ENCODE measurements at places on chromosomes 3 and 15. TPM values are rescaled to one million over a fixed set of nuclear protein-coding genes. Genes with fewer than 3 reads are reported as not detected.

TRIM69 gene
- total RNA-seq: 16.8 TPM

DNA sequence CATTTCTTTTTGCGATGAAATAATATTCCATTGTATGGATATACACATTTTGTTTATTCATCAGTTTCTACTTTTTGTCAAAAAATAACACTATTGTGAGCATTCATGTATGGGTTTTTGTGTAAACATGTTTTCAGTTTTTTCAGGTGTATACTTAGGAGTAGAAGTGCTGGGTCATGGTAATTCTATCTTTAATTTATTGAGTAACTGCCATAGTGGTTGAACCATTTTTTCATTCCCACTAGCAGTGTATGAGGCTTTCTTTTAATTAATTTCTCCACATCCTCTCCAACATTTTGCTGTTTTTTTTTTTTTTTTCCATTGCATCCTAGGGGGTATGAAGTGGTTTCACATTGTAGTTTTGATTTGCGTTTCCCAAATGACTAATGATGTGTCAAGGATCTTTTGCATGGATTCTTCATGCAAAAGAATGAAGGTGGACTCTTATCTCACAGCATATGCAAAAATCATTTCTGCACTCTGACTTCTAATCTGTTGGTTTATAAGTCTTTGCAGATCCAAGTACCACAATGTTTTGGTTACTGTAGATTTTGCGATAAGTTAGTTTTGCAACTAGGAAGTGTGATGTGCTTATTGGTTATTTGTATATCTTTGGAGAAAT is 12.6 kb downstream of the ATP2C1 start:
- no peak for DNase-seq

GRCh38 chr3:47365213-47366153 is 15.3 kb upstream of the PTPN23 start:
- DNase-seq: no peak

ATP8B4 gene
- 9.4 TPM for total RNA-seq
